Hematopoietic multipotent progenitor cell treated with erythropoietin and hydrocortisone succinate and interleukin-3 and kit ligand, for 6 days (in vitro differentiated cells): ENCODE measurements at places on chromosomes 3 and 15.

GRCh38 chr3:27281671-27282150 lies 87.5 kb downstream of the NEK10 start:
- no peak for DNase-seq

- DNase-seq = peak; percentile 64
These were observed 6.2 kb upstream of the MAP1A start for GRCh38 chr15:43511012-43511885.

DNA sequence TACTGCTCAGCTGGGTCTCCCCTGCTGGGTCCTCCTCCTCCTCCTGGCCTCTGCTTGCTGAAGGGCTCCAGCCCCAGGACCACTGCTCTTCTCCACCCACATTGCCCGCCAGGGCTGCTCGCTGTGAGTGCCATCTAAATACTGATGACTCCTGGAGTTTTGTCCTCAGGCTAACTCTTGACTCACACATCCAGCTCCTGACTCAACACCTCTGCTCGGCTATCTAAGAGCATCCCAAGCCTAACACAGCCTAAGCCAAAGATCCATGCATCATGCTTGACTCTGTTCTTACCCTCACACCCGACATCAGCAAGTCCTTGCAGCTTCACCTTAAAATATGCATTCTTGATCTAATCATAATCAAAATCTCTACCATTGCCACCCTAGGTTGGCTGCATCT lies 260.2 kb downstream of the KLF13 start:
- DNase-seq = no peak

- no peak for DNase-seq
These were observed 56.0 kb upstream of the CSTA start for GRCh38 chr3:122269045-122269444.

DNA sequence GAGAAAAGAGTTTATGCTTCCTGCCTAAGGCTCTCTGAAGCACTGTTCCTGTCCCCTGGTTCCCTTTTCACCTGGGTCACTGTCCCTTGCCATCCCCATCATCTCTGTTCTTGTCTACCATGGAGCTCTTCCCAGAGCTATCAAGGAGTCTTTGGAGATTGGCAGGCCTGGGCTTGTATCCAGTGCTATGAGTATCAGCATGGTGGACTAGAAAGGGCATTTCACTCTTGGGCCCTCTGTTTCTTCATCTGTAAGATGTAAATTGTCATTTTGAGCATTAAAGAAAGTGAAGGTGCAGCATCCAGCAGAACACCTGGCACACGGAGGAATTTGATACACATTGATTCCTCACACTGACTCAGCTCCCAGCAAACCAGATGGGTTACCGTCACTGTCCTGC lies 388.2 kb downstream of the CACNA2D3 start:
- DNase-seq = no peak

DNA sequence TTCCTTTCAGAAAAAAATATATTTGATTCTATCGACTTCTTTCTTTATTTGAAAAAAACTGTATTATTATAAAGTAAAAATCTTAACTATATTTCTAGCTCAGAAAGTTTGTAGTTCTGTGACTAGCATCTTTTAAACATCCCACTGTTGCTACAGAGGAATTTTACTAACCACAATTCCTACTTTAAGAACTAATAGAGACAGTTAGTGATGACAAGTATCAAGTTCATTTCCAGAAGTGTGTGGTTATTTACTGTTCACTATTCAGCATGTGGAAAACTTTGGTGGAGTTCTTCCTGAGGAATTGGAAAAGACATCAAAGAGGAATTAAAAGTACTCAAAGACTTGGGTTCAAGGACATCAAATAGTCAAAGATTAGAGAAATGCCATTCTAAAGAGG lies 524.1 kb upstream of the CBLB start:
- DNase-seq = no peak

GRCh38 chr3:146262371-146263110 lies 11.6 kb upstream of the PLSCR4 start:
- DNase-seq = no peak
